ENCODE measurements at places on chromosomes 6 and 20. TPM values are rescaled to one million over a fixed set of nuclear protein-coding genes. Genes with fewer than 3 reads are reported as not detected.

Gene UST
- total RNA-seq: 19.5 TPM

Gene PDYN
- not detected for total RNA-seq

Gene SIRPA
- total RNA-seq: 25.1 TPM

Gene MLIP
- not detected for total RNA-seq

Gene BAG2
- 22.1 TPM for total RNA-seq
